C1 segment of cervical spinal cord (tissue), 14 donors: ENCODE measurements at places on chromosomes 6 and 20.

DNA sequence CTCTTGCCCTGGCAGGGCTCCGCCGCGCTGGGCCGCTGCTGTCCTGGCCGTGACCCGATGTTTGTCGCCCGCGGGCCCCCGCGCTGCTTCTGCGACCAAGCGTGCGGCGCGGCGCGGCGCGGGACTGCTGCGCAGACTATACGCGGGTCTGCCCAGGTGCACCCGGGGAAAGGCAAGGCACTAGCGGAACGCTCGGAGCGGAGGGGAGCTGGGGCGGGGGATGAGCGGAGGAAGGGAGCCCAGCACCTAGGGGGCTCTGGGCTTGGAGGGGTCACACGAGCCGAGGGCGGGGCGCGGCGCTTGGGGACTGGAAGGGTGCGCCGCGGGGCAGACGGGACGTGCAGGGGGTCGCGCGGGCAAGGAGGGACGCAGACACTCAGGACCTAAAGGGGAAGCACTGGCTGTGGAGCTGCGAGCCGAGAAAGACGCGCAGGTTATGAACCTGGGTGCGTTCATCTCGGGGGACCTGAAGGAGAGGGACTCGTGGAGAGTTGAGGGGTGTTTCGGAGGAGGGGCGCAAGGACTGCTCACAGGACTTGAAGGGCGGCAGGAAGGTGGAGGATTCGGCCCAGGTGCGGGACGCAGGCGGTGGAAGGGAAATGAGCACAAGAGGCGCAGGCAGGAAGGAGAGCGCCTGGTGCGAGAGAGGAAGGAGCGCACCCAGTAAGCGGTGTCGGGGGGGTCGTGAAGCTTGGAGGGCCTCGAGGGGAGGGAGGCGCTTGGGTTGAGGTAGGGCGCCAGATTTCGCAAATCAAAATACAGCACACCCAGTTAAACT lies 40.8 kb upstream of the ZNFX1 start:
- no peak for DNase-seq

- no peak for DNase-seq
Observed at GRCh38 chr6:44869321-44869897, 458.7 kb upstream of the RUNX2 start.

GRCh38 chr6:109036574-109037294 lies 57.9 kb downstream of the SESN1 start:
- DNase-seq, result no peak

DNA sequence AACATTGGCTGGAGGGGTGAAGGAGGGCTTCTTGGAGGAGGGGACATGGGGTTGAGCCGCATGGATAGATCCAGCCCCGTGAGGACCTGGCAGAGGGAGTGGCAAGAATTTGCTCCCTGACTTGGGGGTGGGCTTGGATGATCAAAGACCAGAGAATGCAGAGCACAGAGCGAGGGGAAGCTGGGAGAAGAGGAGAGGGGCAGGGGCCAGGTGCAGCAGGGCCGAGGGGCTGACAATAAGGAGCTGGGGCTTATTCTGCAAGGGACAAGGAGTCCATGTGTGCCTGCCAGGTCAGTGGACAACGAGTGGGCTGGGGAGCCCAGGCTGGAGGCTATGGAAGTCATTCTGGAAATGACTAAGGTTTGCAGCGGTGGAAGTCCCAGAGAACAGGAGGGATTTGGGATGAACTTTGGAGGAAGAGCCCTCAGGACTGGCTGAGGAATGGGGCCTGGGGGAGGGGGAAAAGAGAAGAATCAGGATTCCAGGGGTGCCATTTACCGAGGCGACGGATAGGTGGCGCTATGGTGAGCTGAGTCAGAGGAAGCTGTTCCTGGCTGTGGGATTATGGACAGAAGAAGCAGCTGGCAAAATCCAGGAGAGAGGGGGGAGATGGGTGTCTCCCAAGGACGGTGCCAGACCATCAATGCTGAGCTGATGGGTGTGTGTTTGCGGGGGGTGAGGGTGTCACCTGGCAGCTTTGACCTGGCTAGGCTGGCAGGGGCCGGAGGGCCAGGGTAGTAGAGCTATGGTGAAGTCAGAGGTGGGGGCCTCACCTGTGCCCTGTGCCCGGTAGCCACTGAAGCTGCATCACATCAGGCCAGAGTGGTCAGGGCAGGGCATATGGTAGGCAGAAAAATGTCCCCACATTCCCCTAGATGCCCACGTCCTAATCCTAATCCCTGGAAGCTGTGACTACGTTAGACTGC lies 7.8 kb downstream of the KCNG1 start:
- DNase-seq, result no peak

GRCh38 chr6:30884521-30885480 lies 482 bp downstream of the DDR1 start:
- DNase-seq, result peak; percentile 85

- no peak for DNase-seq
Observed at GRCh38 chr6:41917528-41917927, 3.4 kb downstream of the MED20 start.

DNA sequence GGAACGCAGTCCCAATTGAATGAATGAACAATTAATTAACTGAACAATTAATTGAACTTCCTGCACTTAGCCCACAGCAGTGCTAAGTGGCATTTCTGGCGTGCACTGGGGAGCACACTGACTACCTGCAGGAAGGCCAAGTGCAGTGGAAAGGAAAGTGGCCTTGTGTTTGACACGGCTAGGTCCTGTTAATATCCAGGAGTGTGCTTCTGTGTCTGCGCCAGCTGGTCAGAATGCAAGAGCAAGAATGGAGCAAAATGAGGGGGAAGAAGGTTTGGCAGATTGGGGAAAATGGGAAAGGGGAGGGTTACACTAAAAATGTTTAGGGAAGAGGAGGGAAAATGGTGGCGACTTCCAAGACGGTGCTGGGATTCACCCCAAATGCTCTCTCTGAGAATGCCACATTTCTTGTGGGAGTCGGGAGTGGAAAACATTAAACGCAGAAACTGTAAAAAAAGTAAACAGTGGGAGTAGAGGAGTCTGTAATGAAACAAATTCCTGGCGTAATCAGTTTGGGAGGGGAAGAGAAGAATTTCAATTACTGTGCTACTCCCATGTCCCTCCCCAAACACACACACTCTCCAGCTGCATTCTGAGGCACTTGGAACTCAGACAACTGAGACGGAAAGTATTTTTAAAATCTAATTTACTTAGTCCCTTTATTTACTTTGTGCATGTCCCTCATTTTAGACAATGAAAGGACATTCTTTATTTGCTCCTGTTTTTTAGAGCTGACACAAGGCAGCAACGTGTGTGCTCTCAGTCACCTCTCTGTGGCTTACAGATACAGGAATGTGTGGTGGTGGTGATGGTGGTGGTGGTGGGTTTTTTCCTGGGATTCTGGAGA lies 64.1 kb downstream of the CLIC5 start:
- no peak for DNase-seq

GRCh38 chr6:44349904-44350649 lies 7.6 kb downstream of the SPATS1 start:
- DNase-seq, result no peak

- DNase-seq, result no peak
Observed at GRCh38 chr20:15799871-15800270, 773.4 kb downstream of the KIF16B start.

GRCh38 chr6:138334000-138334399 lies 43.7 kb upstream of the SMIM28 start:
- DNase-seq, result no peak

DNA sequence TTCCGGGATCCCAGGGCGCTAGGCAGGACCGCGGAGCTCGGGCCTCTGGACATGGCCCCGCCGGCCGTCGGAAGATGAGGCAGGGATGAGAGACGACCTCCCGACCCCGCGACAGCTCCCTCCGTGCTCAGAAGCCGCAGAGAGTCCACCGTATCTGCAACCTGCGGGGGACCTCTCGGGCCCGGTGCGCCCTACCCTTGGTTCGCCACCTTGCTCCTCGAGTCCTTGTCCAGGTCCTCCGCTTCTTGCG lies 301 bp downstream of the PPP1R3D start:
- DNase-seq, result no peak

GRCh38 chr6:24415753-24416152 lies 13.0 kb downstream of the MRS2 start:
- DNase-seq, result no peak

DNA sequence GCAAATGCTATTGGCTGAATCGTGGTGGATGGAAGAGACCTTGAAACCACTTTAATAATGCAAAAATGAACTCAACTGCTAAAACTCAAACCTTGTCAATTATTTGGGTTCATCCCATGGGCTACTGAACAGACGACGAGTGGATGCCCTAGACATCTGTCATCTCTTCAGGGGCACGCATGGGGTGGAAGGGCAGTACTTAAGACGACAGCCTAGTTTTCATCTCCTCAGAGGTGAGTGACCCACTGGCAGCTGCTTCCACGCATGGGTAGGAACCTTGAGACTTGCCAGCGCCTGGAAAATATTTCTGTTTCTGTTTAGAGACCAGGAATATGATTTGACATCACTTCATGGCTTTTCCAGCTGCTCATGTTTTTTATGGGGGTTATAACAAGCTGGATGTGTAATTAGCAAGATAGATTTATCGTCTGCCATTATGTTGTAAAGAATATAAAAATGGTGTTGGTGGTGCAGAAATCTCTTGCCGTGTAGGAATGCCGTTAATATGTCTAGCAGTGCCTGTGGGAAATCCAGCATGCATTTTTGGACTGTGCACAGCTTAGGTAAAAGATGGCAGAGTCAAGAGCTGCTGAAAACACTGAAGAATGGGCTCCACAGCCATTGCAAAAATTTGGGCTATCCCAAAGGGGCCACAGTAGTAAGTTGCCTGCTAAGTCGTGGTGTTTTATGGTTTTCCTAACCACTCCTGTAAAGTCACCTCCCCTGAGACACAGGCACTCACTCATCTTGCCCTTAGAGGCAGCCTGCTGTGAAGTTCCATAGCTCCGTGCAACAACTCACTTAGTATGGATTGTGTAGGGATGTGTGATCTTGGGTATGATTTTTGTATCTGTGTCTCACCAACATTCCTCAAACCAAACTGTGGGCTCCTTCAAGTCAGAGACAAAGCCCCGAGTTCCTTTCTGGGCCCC lies 203.3 kb downstream of the EYA2 start:
- DNase-seq, result no peak

DNA sequence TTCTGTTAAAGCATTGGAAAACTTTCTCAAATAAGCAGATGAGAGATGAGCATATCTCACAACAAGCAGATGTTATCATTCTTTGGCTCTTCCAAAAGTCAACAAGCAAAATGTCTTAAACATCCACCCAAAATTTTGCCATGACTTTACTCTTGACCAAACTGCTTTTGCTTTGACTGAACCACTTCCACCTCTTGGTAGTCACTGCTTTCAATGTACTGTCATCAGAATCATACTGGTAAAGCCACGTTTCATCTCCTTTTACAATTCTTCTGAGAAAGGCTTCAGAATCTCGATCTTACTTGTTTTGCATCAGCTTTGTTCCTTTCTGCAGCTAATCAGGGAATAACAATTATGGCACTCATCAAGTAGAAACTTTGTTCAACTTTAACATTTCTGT lies 498.5 kb upstream of the GJE1 start:
- no peak for DNase-seq

DNA sequence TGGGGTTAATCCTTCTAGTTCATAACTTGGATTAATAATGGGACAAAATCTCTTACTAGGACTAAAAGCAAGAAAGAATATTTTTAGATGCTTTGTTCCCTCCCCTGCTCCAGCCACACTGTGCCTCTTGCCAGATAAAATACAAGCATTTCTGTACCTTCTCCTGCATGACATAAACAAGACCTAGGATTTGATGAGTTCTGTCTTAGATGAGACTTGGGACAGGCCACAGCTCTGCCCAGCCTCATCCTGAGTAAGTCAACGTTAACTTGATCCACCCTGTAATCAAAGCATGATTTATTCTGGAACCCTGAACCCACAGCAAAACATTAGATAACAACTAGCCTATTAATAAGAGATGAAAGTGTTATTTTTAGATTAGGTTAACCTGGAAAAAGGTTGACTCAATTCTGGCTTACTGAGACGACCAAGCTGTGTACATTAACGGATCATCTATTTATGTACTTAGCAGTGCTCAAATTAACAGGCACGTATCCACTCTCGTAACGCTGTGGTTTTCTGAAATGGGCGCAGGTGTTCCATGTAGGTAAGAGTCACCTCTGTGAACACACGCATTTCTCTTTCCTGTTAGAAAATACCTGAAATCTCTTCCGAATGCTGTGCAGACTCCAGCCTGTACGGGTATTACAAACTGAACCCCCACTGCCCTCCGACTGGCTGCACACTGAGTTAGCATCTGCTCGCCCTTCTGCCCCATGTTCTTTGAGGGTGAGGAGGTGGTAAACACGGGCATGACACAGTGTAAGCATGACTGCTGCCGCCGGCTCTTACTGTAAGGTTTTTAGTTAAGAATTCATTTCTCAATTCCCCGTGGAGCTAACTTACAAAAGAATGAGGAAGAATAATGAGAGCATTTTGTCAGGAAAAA lies 132.1 kb upstream of the FOXQ1 start:
- no peak for DNase-seq

DNA sequence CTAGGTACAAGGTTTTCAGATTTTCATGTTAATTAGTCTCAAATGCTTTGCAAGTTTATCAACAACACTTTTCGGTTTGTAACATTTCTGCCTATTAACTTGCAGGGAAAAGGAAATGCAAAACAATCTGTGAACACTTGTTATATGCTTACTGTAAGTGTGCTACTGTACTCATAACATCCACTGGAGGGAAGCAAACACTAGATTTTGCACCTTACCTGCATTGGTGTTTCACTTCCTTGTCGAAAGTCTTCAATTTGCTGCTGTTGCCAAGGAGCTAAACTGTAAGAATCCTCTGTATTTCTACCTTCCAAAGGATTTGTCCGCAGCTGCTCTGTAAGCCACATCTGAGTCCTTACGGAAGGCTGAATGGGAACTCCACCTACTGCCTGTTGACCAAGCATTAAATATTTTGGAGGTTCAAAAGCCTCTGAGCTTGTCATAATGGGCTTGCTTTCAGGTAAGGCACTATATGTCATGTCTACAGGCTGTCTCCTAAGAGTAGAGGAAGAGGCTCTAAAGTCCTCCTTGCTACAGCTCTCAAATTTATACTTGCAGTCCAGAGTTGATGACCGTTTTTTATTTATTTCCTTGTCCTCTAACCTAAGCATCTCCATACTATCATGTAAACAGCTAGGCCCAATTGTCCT lies 17.3 kb downstream of the PLN start:
- no peak for DNase-seq

DNA sequence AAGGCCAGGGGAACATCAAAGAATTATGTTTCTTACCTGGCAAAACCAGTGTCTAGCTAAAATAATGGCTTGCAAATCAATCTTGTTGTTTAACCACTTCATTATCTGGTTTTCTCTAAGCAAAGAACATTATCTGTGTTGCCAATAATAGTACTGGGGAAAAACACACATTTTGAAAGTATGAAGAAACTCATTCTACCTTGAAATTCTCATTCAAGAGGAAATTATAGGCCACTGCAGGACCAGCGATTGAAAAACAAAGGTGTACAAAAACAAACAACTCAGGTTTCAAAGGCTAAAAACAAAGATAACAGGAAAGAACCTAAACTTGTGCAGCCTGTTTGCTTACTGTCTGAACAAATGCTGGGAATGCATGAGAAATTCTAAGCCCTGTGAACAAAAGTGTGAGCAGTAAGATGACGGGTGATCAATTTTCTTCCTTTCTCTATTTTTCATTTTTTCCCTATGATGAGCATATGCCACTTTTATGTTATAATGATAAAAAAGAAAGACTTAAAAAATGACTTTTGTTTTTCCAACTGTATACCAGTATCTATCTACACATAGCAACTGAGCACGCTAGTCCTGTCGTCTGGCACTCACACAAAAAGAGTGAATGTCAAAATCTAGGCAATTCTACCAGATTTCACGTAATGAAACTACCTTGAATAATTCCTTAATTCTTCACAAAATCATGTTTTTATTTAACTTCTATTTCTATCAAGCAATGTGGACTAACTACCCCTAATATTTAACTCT lies 117.9 kb downstream of the SGK1 start:
- no peak for DNase-seq
